GM04504 (cell line): ENCODE measurements at places on chromosomes 7 and 10.

DNA sequence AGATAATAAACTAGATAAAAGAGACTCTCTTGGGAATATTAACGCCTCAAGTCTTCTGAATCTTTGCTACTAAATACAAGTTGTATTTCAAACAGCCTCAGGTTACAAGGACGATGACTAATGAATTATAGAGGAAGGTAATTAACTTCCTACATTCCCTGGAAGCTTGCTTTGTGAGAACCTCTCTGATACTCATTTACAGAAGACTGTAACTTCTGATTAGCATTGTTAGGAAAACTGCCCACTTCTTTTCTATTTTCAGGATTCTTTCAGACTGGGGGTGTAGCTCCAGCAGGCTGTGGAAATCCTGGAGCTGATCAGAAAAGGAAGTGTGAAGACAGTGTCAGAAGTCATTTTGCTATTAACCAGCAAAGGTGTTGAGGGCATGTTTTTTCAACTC is 316.7 kb upstream of the NPSR1 start:
- no peak for DNase-seq

- no peak for DNase-seq
Measured at GRCh38 chr10:78891741-78892140, 177.0 kb upstream of the ZMIZ1 start.

GRCh38 chr10:109893386-109893785 is 29.9 kb downstream of the XPNPEP1 start:
- DNase-seq = no peak

DNA sequence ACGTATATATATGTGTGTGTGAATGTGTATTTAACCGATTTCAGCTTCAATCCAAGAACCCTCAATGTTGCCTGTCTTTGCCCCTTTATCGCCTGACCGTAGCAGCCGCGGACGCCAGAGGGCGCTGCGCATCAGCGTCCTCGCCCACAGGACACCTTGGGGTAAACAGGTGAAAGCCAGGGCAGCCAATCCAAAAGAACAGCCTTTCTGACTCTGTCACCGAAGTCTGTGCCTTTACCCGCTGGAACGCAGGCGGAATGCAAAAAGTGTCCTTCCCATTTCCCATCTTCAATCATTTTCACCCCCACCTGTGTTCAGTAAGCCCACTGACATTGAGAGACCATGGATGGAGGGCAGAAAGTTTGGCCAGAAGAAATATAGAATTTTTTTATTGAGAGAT is 3.6 kb downstream of the NXPH1 start:
- DNase-seq = no peak

DNA sequence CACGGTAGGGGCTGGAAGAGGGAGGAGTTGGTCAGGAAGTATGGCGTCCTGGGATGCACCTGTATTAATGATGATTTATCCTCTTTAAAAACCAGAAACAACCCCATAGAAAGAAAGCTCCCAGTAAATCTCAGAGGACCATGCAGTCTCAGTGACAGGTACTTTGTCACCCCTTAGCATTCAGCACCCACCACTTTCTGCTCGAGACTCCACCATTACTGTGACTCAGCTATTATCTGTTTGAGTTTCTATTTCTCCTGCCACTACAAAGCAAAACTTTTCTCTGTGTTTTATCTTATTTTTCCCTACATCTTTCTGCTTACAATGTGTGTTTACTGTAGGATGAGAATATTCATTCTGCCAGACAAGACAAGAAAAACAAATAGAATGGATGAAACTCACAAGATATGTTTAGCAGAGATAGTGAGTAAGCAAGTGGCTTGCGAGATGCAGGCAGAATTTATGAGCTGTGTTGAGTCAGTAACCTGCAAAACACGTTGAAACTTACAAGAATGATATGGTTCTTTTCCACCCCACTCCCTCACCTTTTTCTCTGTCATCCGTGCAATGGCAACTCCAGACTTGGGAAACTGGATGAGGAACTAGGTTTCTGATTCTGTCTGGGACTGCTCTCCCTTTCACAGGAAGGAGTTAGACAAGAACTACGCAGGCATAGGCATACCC is 127.1 kb downstream of the AOAH start:
- no peak for DNase-seq

- DNase-seq = no peak
Measured at GRCh38 chr10:59934701-59935100, 28.3 kb upstream of the CCDC6 start.

GRCh38 chr7:88015309-88015708 is 81.3 kb downstream of the ADAM22 start:
- DNase-seq = no peak

DNA sequence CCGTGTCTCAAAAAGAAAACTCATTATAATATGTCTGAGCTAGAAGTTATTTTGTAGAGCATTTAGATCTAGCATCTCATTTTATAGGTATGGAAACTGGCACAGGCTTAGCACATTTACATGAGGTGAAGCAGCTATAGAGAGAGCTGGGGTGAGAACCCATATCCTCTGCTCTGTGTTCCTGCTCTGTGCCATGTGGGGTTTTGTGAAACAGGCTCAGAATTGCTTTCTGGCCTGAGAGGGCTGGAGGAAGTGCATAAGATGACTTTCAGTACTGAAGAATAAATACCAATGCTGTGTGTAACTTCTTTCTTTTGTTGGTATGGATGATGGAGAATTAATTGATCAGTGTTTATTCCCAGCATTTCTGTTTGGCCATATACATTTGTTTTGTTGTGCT is 159.1 kb downstream of the LRRC4 start:
- DNase-seq = no peak

- peak; percentile 71 for DNase-seq
Measured at GRCh38 chr7:116805100-116805544, 57.3 kb upstream of the CAPZA2 start.

- DNase-seq = no peak
Measured at GRCh38 chr7:43570688-43571365, 12.1 kb upstream of the STK17A start.

GRCh38 chr10:107740962-107741690 is 576.6 kb upstream of the SORCS1 start:
- no peak for DNase-seq

DNA sequence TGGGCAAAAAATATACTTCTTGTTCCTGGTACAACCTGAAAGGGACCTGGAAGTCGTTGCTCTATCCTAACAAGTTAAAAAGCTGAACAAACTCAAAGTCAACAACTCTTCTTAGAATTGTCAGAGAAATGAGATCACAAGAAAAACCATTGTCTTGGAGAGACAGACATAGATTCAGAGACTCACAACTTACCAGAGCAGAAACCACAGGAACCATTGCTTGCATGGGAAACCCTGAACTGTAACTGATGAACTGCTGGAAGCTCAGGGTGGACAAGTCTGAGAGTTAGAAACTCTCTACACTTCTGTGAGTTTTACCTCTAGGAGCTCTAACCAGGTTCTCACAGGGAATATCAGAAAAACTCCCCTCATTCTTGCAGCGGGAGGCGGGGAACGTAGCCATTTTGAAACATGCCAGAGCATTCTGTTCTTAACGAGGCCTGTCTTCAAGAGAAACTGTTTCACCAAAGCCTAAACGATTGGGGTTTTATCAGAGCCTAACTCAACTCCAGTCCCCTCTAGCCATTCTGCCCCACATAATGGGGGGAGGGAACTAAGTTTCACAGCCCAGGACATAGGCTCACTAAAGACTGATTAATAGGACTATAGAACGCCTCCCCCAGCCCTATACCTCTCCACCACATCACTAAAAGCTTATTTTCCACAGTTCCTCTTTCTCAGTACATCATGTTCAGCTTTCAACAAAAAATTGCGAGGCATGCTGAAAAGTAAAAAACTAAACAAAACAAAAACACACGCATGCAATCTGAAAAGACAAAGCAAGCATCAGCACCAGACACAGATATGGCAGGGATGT is 12.0 kb upstream of the GSDME start:
- no peak for DNase-seq

DNA sequence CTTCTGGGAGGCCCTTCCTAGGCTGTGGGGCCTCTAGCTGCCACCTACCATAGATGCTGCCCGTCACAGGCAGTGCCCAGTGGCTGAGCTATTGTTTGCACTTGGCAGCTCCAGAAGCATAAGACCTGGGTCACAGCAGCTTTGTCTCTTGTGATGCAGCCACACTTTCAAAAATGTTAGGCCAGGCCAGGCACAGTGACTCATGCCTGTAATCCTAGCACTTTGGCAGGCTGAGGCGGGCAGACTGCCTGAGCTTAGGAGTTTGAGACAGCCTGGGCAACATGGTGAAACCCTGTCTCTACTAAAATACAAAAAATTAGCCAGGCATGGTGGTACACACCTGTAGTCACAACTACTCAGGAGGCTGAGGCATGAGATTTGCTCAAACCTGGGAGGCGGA is 9.5 kb upstream of the KAZALD1 start:
- no peak for DNase-seq

GRCh38 chr10:101310529-101311184 is 43.3 kb upstream of the BTRC start:
- no peak for DNase-seq

GRCh38 chr10:679556-679955 is 9.9 kb downstream of the DIP2C start:
- DNase-seq = no peak

DNA sequence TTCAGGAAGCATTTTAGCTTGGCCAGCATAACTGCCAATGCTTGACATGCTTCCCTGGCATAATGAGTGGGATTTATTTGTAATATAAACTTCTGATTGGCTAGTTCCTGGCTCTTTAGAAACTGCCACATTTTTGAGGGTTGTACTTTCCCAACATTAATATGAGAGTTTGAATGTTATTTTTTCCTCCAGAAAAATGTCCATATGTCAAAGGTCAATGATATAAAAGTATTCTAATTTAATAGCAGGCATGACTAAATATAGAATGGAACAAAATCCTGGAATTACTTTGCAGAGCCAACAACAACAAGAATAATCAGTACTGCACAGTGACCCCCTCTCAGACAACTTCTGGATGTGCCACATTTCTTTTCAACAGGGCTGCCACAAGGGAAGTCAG is 352.6 kb downstream of the PRPF18 start:
- no peak for DNase-seq

DNA sequence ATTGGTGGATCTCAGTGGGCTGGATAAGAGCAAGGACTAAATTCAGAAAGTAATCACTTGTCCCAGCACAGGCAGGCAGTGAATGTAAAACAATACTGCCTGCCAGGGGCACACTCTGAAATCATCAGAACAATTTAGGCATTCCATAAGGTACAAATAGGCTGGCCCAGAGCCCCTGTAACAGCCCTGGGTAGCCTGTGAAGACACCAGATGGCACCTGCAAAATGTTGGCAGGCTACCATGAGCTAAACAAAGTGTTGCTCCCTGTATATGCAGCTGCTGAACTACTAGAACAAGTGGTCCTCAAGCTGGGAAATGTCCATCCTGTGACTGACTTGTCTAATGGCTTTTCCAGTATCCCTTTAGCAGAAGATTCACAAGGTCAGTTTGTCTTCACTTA is 3.0 kb upstream of the PRSS37 start:
- DNase-seq = no peak

DNA sequence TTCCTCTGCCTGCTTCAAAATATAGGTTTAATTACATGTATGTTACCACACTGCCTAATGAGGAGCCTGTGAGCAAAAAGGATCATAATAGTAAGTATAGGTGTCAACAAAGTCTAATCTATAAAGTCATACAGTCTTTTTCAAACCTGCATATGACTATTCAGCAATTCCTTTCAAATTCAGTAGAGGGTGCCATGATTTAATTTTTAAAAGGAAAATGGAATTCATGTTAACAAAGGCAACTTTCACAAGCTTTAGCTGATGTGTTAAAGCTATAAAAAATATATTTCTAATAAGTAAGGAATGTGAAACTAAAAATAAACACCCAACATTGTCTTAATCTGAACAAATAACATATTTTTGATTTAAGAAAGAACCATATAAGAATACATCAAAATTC is 52.1 kb downstream of the MPP7 start:
- DNase-seq = peak; percentile 6

DNA sequence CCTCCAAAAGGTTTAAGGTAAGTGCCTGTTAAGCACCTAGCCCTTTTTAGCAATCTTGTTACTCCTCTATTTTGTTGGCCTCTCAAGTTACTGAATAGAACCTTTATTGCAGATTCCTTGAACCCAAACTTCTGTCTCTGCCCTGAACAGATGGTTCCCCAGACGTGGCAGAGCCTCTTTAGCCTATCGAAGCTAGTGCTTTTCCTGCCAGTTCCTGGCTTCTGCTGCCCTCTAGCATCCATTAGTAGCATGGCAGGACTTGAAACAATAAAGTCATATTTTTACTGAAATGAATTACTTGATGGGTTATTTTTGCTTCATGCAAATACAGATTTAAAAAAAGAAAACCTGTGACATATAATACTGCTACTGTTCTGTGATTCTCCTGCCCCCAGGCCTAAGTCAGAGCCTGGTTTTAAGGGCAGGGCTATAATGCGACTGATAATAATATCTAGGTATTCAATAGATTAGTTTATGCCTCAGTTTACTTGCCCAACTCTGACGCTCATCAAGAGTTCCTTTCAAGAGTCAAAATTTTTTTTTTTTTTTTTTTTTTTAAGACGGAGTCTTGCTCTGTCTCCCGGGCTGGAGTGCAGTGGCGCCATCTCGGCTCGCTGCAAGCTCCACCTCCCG is 84.3 kb upstream of the PHF14 start:
- no peak for DNase-seq

- no peak for DNase-seq
Measured at GRCh38 chr10:90592638-90593302, 265.1 kb downstream of the HTR7 start.

GRCh38 chr10:43229208-43230061 is 37.4 kb downstream of the RASGEF1A start:
- no peak for DNase-seq

GRCh38 chr7:43108255-43109011 is 4.0 kb upstream of the HECW1 start:
- DNase-seq = peak; percentile 32

GRCh38 chr10:70564901-70565351 is 37.6 kb downstream of the PRF1 start:
- DNase-seq = no peak

- DNase-seq = no peak
Measured at GRCh38 chr10:62374862-62375710, 917 bp downstream of the ZNF365 start.

GRCh38 chr10:84407388-84408049 is 79.1 kb downstream of the CCSER2 start:
- DNase-seq = no peak

- DNase-seq = no peak
Measured at GRCh38 chr7:42105554-42106358, 131.3 kb downstream of the GLI3 start.
